Aorta (tissue), 5 donors: ENCODE measurements at places on chromosomes 3 and 15. TPM values are rescaled to one million over a fixed set of nuclear protein-coding genes. Genes with fewer than 3 reads are reported as not detected.

LZTFL1 gene
- total RNA-seq, result 9.8 TPM

DNA sequence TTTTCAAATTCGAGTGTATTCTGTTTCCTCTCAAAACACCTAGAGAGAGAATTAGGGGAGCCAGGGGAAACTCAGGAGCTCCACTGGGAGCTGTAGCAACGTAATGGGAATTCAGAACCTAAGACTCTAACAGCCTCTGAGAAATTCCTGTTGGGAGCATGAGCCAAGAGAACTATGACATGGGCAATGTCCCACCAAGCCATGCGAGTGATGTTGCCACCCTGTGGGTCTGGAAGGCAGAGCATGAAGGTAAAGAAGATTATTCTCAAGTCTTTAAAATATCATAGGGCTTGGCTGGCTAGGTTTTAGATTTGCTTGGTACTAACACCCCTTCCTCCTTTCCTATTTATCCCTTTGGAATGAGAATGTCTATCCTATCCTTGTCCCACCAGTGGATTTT, 392.6 kb upstream of the ADAMTS9 start:
- H3K4me1 ChIP-seq, result no peaks in the 10 kb centered on the region
- H3K27ac ChIP-seq, result no peak overlapping the region
- H3K27me3 ChIP-seq, result no peaks in the 10 kb centered on the region

DNA sequence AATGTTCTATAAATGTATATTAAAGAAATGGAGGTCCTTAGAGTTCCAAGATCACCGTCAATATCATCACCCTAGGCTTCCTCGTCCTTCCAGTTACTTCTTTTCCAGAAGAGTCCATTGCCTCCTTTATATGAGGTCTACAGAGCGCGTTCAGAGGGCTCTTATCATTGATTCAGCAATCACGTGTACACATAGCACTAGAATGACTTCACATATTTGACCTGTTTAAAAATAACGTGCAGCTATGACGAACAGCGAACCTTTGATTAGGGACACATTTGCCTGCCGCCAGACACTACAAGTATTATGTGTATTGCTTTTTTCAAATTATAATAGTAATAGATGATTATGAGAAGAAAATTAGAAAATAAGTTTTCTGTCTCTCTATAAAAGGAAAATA, 26.0 kb downstream of the IGF1R start:
- H3K4me1 ChIP-seq, result peaks cover 25% of the 10 kb centered on the region
- no peak for DNase-seq
- no peak overlapping the region for H3K4me3 ChIP-seq
- no peaks in the 10 kb centered on the region for H3K36me3 ChIP-seq
- peak overlapping the region; percentile 48 for H3K27ac ChIP-seq

DNA sequence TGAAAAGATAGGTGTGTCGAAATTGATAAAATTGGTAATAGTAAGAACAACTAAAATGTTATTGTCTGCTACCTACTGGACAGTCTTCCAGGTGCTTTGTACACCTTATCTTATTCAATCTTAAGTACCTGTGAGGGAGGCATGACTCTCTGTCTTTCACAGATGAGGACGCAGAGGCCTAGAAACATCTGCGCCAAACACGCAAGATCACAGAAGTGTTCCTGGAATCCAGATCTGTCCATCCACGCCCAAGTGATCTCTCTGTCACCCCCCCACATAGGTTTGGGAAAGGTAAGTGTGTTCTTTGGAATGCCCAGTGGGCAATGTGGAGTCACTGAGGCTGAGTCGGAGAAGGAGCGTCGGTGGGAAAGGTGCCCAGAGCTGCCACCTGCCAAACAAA, 34.4 kb upstream of the PTPRG start:
- no peak overlapping the region for H3K27ac ChIP-seq
- no peaks in the 10 kb centered on the region for H3K27me3 ChIP-seq
- H3K4me3 ChIP-seq, result no peak overlapping the region
- no peak for DNase-seq

- no peaks in the 10 kb centered on the region for H3K36me3 ChIP-seq
- H3K4me3 ChIP-seq, result no peak overlapping the region
- no peak for DNase-seq
- no peaks in the 10 kb centered on the region for H3K4me1 ChIP-seq
- H3K27me3 ChIP-seq, result no peaks in the 10 kb centered on the region
Observed at GRCh38 chr3:130711565-130712324, 34.9 kb downstream of the PIK3R4 start.

SNTN gene
- total RNA-seq, result not detected

- no peak overlapping the region for H3K27ac ChIP-seq
- no peaks in the 10 kb centered on the region for H3K36me3 ChIP-seq
- H3K4me1 ChIP-seq, result no peaks in the 10 kb centered on the region
Observed at GRCh38 chr15:89301304-89302089, 33.1 kb downstream of the POLG start.

DNA sequence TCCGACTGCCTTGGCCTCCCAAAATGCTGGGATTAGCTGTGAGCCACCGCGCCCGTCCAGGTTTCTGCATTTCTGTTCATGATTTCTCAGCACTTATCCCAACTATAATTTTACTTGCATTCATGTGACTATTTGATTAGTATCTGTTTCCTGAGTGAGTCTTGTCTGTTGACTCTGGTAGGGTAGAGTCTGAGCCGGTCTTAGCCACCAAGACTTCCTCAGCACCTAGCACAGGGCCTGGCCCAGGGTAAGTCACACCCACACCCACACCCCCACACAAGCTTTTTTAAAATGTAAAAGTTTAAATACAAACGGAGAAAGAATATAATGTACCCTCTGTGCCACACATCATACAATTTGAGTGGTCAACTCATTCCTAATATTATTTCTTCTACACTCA, 3.1 kb upstream of the SPATA12 start:
- H3K36me3 ChIP-seq, result no peaks in the 10 kb centered on the region
- H3K4me1 ChIP-seq, result no peaks in the 10 kb centered on the region
- H3K4me3 ChIP-seq, result no peak overlapping the region

- DNase-seq, result no peak
- H3K27ac ChIP-seq, result no peak overlapping the region
- H3K4me1 ChIP-seq, result no peaks in the 10 kb centered on the region
- no peaks in the 10 kb centered on the region for H3K36me3 ChIP-seq
- no peaks in the 10 kb centered on the region for H3K27me3 ChIP-seq
Observed at GRCh38 chr3:111691293-111691909, 96.3 kb upstream of the ZBED2 start.

- H3K36me3 ChIP-seq, result peaks cover 2% of the 10 kb centered on the region
- no peaks in the 10 kb centered on the region for H3K27me3 ChIP-seq
- H3K4me3 ChIP-seq, result no peak overlapping the region
Observed at GRCh38 chr15:31378363-31378903, 51.8 kb downstream of the KLF13 start.

GRCh38 chr15:94523873-94524272, 292.5 kb downstream of the MCTP2 start:
- H3K27me3 ChIP-seq, result no peaks in the 10 kb centered on the region
- no peak for DNase-seq
- H3K27ac ChIP-seq, result no peak overlapping the region

SMCO1 gene
- total RNA-seq, result not detected

GRCh38 chr3:194095464-194095863, 40.5 kb upstream of the HES1 start:
- no peak for DNase-seq
- no peaks in the 10 kb centered on the region for H3K4me1 ChIP-seq
- H3K36me3 ChIP-seq, result no peaks in the 10 kb centered on the region
- no peak overlapping the region for H3K27ac ChIP-seq
- H3K4me3 ChIP-seq, result no peak overlapping the region

- H3K36me3 ChIP-seq, result no peaks in the 10 kb centered on the region
- no peak overlapping the region for H3K27ac ChIP-seq
- H3K4me3 ChIP-seq, result no peak overlapping the region
- H3K27me3 ChIP-seq, result no peaks in the 10 kb centered on the region
- no peaks in the 10 kb centered on the region for H3K4me1 ChIP-seq
- DNase-seq, result no peak
Observed at GRCh38 chr3:151328298-151328995, 902 bp downstream of the P2RY13 start.

GRCh38 chr3:124998247-124998630, 57.6 kb downstream of the HEG1 start:
- H3K4me1 ChIP-seq, result no peaks in the 10 kb centered on the region
- H3K4me3 ChIP-seq, result no peak overlapping the region
- peaks cover 5% of the 10 kb centered on the region for H3K36me3 ChIP-seq
- no peak for DNase-seq
- H3K27me3 ChIP-seq, result no peaks in the 10 kb centered on the region

CPA3 gene
- total RNA-seq, result 20.5 TPM

- H3K4me1 ChIP-seq, result no peaks in the 10 kb centered on the region
- H3K27me3 ChIP-seq, result no peaks in the 10 kb centered on the region
- no peaks in the 10 kb centered on the region for H3K36me3 ChIP-seq
- no peak for DNase-seq
Observed at GRCh38 chr3:128432301-128432970, 34.3 kb downstream of the DNAJB8 start.

GRCh38 chr3:88321363-88322050, 171.7 kb downstream of the C3orf38 start:
- H3K36me3 ChIP-seq, result no peaks in the 10 kb centered on the region
- no peak overlapping the region for H3K27ac ChIP-seq
- no peak for DNase-seq
- H3K4me3 ChIP-seq, result no peak overlapping the region
- no peaks in the 10 kb centered on the region for H3K4me1 ChIP-seq
- H3K27me3 ChIP-seq, result no peaks in the 10 kb centered on the region

DNA sequence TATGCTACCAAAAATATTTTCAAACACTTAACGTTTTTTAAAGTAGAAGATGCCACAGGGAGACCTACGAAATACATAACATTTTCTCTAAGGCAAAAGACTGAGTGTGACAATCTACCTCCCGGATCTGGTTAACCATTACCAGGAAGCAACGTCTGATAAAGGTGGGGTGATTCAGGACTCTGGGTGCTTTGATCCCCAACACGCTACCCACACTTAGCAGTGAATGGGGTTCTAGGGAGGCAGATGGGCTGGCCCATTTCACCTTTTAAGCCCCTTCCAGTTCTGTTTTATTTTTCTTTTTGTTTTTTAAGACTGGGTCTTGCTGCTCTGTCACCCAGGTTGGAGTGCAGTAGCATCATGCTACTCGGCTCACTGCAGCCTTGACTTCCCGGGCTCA, 39.5 kb downstream of the EIF4E3 start:
- no peak overlapping the region for H3K27ac ChIP-seq
- no peaks in the 10 kb centered on the region for H3K4me1 ChIP-seq
- H3K27me3 ChIP-seq, result no peaks in the 10 kb centered on the region
- DNase-seq, result no peak
- H3K36me3 ChIP-seq, result no peaks in the 10 kb centered on the region

DNA sequence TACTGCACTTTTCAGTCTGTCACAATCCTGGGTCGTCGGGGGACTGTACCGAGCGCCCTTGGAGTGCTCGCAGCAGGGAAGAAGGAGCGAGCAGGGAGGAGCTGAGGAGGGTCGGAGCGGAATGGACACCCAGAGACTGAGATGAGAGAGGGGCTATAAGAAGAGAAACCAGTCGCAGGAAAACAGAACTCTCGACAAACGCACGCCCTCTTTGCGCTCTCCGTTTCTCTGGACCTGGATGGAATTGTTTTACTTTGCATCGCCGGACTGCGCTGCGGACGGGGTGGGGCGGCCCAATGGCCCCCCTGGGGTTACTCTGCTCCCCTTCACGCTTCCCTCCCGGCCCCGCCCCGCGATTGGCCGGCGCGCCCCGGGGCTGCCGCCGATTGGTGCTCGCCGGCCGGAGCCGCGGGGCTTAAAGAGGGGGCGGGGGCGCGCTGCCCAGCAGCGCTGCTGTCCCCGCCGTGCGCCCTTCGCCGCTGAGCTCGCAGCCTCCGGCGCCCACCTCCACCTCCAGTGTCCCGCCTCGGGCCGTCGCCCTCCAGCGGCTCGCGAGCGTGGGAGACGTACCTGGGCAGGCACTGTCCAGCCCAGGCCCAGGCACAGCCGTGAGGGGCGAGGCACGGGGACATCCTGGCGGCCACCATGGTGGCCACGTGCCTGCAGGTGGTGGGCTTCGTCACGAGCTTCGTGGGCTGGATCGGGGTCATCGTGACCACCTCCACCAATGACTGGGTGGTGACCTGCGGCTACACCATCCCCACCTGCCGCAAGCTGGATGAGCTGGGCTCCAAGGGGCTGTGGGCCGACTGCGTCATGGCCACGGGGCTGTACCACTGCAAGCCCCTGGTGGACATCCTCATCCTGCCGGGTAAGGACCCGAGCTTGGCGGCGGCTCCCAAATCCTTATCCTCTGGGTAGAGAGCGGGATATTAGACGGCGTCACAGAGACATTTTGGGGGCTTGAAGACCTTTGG, at the start of gene CLDN11:
TSS of gene CLDN11 (plus strand) at position 447 of the 977 bp plus-strand sequence. CDS start at position 646, 199 bp downstream.
- no peaks in the 10 kb centered on the region for H3K4me1 ChIP-seq
- no peak for DNase-seq
- no peak within 1 kb of the TSS for H3K27ac ChIP-seq
- peak within 1 kb of the TSS; percentile 19 for H3K4me3 ChIP-seq
- no peaks in the 10 kb centered on the region for H3K27me3 ChIP-seq
- H3K36me3 ChIP-seq, result no peaks in the 10 kb centered on the region

DNA sequence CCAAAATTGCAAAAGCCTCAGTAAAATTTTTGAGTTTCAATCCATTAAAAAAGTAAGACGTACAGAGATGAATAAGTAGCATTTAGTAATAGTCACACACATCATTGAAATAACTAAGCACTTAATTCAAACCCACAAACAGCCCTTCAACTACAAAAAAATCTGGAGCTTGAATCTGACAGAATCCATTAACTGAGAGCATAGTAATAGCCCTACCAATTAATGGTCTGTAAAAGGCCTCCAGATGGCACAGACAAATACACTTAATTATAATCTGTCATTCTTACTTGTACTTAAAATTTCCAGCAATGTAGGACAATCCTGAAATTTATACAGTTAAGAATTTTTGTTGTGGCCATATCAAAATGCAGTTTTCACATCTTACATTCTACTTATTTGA, 246.9 kb downstream of the VGLL3 start:
- H3K4me1 ChIP-seq, result no peaks in the 10 kb centered on the region
- H3K27ac ChIP-seq, result no peak overlapping the region
- no peak overlapping the region for H3K4me3 ChIP-seq
- H3K27me3 ChIP-seq, result no peaks in the 10 kb centered on the region
- DNase-seq, result no peak

DNA sequence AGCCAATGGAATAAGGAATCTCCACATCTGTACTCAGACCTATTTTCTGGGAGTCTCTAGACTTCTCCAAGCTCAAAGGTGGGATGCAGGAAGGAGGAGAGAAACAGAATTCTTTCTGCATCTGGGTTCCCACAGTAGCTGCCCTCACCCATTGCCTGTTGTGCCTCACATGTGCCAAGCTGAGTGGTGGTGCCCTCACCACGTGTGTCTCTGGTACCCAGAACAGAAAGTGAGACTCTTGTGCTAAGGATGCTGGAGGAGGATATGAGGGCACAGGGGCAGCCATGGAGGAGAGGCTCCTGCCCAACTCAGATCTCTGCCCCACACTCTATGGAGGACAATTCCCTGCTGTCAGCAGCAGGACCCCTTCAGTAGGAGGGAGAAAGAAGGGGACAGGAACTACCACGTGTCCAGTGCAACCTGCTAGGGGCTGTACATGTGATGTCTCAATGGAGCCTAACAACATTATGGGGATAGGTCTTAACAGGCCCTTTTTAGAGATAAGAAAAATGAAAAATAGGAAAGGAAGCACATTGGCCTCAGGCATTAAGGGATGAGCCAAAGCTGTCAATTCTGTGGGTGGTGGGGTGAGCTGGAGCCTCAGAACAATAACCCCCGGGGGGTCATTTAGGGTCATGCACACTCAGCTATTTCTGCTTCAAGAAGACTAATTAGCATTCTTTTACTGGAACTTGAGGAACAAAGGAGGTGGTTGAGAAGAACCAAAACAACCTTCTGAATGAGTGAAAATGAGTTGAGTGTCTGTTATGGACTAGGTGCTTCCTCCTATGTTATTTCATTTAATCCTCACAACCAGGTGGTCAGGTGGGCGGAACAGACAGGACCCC, 16.3 kb upstream of the NOX5 start:
- H3K27ac ChIP-seq, result no peak overlapping the region
- H3K27me3 ChIP-seq, result no peaks in the 10 kb centered on the region
- no peak for DNase-seq
- H3K36me3 ChIP-seq, result no peaks in the 10 kb centered on the region
